Stimulated activated naive B cell treated with anti-CD40 and anti-IgM and Interleukin-4, amounts not matched to agents 10 μg/mL and 1 μg/mL and 100 μg/mL, for 72 hours (primary cell): ENCODE measurements at places on chromosomes 5 and 9.

- no peaks in the 10 kb centered on the region for H3K4me1 ChIP-seq
- no peak overlapping the region for H3K27ac ChIP-seq
- H3K4me3 ChIP-seq = no peak overlapping the region
- no peaks in the 10 kb centered on the region for H3K27me3 ChIP-seq
- DNase-seq = no peak
- H3K36me3 ChIP-seq = no peaks in the 10 kb centered on the region
Measured at GRCh38 chr5:91910655-91911054, 527.5 kb upstream of the ARRDC3 start.

DNA sequence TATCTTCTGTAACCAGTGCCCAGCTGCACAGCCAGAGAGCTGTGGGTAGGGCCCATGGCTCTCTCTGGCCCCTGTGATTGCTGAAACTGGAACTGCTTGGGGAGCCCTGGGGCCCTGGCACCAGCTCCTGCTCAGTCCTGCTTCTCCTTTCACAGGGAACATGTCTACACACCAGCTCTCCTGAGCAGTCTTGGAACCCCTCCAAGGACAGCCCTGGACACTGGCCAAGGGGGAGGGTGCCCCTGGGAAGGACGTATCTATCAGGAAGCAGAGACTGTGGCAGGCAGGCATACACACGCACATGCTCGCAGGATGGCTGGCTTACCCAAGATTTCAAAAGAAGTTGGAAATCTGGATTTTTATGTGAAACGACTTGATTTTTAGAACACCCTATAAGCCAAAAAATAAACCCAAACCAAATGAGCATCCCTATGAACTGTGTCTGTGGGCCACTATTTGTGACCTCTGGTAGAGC lies 8.8 kb upstream of the TRAF1 start:
- H3K4me1 ChIP-seq = peaks cover 51% of the 10 kb centered on the region
- H3K27ac ChIP-seq = peak overlapping the region; percentile 77
- no peaks in the 10 kb centered on the region for H3K36me3 ChIP-seq
- no peaks in the 10 kb centered on the region for H3K27me3 ChIP-seq
- no peak for DNase-seq

DNA sequence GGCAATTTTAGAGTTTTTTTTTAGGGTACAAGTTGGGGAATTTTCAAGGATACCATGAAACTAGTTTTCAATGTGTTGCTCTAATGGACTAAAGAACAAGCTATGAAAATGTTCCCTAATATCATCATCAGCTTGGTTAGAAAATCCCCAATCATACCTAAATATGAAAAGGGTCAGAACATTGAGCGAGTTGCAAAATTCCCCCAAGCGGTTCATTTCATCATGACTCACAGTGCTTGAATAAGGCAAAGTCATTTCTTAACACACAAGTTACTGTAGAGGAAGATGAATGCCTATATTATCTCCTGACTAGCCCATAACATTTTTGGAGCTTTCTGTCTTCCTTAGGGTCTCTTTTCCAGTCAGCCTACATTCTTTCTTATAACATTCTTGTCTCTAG lies 62.7 kb downstream of the ST8SIA4 start:
- peaks cover 33% of the 10 kb centered on the region for H3K4me1 ChIP-seq
- peaks cover 42% of the 10 kb centered on the region for H3K36me3 ChIP-seq
- peak; percentile 43 for DNase-seq

DNA sequence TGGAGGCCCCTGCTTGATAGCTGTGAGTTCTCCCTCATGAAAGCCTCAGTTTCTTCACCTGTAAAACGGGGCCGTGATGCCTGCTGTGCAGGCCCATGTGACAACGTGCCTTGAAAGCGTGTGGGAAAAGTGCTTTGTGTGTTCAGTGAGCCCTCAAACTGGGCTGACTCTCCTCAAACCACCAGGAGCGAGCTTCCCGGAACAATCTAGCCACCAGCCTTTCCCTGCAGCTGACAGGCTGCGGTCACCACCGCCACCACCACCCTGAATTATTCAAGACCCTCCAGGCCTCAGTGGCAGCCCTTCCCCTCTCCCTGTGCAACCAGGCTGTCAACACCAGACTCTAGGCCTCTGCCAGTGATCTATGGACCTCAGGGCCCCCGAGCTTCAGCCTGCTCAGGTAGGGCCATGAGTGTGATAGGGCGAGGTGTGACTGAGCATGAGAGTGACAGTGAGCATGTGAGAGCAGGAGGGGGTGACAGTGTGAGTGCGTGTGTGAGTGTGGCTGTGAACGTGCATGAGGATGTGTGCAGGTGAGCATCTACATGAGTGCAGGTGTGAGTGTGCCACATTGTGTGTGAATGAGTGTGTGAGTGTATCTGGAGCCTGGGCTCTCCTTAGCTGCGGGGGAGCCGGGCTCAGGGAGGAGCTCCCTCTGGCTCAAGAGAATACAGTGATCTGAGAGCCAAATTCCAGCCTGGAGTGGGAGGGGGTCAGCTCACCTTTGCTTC lies 53.3 kb upstream of the PSD2 start:
- H3K4me3 ChIP-seq = no peak overlapping the region
- peaks cover 80% of the 10 kb centered on the region for H3K4me1 ChIP-seq
- DNase-seq = no peak
- no peaks in the 10 kb centered on the region for H3K36me3 ChIP-seq

DNA sequence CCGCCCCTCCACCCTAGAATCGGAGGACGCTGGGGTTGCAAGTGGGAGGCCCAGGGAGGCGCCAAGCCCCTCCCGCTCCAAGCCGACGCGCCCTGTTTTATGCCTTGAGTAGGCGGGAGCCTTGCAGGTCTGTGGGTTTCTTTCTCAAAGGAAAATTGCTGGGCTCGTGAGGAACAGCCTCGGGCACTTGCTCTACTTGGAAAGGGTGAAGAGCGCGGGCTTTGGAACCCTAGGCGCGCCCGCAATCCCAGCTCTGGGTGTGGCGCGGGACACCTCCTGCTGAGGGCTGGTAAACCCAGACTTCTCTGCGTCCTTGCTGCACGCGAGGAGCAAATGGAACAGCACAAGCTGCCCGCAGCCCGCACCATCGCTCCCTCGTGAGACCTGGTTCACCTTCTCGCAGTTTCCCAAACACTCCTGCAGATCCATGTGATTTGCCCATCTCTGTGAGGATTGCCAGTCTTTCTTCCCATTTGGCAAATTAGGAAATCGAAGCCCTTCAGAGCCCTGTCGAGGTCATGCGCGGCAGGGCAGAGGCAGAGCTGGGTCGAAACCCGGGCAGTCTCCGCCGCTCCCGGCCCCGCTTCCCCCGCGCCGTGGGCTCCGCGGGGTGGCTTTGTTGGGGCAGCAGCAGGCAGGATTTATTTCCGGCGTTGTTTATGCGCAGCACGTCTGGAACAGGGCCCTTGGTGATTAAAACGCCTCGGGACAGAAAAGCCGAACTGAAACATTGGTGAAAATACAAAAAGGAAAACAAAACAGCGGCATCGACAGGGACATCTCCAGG lies 98.4 kb upstream of the CPLX2 start:
- H3K36me3 ChIP-seq = no peaks in the 10 kb centered on the region
- H3K27ac ChIP-seq = no peak overlapping the region
- no peak for DNase-seq
- peaks cover 36% of the 10 kb centered on the region for H3K27me3 ChIP-seq

DNA sequence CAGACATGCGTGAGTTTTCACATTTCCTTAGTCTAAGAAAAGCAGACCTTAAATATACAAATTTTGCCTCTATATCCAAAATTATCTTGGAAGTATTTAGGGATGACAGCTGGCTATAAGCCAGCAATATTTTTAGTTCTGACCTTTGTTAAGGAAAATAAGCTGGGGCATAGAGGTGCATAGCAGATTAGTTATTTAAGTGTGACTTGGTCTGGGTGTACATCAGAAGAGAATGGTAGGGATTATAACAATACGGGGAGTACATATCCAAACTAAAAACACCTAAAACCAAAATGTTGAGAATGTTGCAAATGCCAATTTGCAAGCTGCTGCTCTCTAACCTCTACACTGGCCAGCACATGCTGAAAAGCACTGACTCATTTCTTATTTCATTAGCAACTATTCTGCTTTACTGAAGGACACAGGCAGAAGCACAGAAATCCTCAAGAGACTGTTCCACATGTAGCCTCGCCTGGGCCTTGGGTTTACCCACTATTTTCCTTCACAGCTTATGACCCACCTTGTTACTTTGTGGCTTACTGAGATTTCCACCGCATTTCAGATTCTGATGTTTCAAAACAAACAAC lies 22.3 kb downstream of the LEAP2 start:
- H3K27me3 ChIP-seq = no peaks in the 10 kb centered on the region
- H3K4me1 ChIP-seq = peaks cover 4% of the 10 kb centered on the region
- peaks cover 42% of the 10 kb centered on the region for H3K36me3 ChIP-seq
- DNase-seq = no peak

DNA sequence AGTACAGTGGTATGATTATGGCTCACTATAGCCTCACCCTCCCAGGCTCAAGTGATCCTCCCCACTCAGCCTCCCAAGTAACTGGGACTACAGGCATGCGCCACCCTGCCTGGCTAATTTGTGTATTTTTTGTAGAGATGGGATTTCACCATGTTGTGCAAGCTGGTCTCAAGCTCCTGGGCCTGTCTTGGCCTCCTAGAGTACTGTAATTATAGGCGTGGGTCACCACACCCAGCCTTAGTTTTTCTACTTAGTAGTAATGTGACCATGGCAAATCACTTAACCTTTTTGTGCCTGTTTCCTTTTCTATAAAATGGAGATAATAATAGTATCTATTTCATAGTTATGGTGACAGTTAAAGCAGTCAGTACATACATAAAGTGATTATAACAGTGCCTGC lies 22.2 kb downstream of the GLE1 start:
- no peak overlapping the region for H3K4me3 ChIP-seq
- no peak for DNase-seq
